Stimulated activated CD4-positive, alpha-beta T cell treated with anti-CD3 and anti-CD28 coated beads, Interleukin-12 subunit alpha, Interleukin-12 subunit beta, amount 100 ng/mL, for 48 hours (primary cell): ENCODE measurements at places on chromosomes 12 and 14.

DNA sequence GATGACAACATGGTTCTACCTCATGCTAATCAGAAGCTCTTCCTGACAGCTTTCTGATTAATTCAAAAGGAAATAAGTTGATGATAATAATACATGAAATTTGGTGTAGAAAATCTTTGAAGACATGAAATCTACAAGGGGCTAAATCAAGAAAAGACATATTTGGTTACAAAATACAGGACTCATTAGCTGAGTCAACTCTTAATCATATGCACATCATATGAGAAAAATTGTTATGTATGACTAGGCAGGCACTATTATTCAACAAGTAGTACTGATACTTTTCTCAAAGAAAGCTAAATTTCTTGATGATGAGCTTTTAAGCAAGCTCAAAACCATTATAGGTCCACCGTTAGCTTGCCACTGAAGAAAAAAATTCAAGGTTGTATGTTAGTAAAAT is 7.1 kb downstream of the ABCC9 start:
- no peak for DNase-seq

DNA sequence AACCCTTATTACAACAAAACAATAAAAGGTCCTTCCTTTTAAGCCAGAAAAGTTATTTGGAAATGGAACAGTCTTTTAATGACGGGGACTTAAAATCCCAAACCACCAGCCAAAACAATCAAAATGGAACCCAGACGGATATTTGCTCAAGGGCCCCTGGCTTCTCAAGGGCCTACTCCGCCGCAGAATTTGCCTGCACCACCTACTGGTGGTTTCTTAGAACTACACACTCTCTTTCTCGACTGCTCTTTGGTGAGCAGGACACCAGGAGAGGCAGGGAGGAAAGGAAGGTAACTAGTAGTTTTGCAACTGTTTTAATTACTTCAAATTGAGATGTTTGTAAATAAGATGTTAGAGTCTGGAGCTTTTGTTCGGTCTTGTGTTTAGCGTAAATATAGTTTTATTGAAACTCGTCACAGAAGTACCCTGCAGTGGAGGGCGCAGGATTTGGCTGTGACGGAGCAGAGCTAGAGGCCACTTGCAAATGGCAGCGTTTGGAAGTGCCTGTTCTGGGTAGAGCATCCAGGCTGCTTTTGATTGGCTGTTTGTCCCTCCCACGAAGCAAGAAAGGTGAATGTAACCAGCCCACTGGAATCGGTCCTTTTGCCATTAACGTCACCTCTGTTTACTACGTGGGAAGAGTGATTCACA is 238.5 kb downstream of the CACNA1C start:
- no peak for DNase-seq

- no peak for DNase-seq
These were observed 1.6 kb downstream of the FICD start for GRCh38 chr12:108516511-108517275.

DNA sequence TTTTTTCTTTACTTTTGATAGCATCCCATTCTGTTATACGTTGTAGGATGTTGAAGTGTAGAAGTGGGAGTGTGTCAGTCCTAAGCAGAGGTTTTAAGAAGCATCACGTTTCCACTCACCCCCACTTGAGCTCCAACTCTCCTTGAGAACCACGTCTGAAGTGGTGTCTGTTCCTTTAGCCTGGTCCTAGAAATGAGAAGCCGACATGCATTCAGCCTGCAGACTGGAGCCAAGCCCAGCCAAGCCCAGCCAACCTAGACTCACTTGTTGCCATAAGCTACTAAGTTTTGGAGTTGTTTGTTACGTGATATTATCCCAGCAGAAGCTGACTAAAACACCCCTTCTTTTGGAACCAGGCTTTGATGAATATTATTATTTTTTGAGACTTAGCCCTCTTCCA is 4.4 kb upstream of the ELK3 start:
- no peak for DNase-seq

GRCh38 chr12:16094437-16094836 is 183.0 kb downstream of the SLC15A5 start:
- DNase-seq = no peak

DNA sequence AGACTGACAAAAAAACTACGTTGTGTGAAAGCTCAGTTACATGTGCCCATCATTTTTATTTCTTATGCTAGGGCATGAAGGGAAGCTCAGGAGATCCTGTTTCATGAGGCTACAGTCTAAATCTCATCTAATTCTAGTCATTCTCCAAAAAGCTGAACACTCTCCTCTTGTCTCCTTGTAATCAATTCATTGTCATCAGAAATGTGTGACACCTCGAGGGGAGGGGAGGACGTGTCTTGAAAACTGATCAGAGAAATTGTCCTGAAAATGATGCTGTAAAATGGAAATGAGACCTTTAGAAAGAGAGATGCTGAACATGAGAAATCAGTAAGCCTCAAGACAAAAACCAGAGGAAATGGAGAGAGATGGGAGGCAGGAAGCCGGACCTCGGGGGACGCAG is 103.4 kb downstream of the DAD1 start:
- no peak for DNase-seq

- no peak for DNase-seq
These were observed 48.7 kb downstream of the CCDC88C start for GRCh38 chr14:91368776-91369416.

DNA sequence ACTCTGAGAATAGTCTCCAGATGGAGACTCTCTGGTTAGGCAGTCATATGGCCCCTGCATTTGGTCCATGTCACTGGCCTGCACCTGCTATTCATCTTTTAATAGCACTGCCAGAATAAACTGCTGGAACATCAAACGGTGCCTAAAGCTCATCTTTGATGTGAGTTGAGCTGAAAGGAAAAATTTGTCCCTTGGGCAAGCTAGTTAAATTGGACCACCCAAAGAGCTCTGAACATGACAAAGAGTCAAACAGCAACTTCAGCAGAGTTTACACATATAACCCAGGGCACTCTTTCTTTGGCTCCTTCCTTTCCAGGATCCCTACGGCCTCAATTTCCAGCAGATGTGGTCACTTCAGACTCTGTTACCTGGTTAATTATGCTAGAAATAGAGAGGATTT is 269.9 kb downstream of the RPL10L start:
- no peak for DNase-seq

DNA sequence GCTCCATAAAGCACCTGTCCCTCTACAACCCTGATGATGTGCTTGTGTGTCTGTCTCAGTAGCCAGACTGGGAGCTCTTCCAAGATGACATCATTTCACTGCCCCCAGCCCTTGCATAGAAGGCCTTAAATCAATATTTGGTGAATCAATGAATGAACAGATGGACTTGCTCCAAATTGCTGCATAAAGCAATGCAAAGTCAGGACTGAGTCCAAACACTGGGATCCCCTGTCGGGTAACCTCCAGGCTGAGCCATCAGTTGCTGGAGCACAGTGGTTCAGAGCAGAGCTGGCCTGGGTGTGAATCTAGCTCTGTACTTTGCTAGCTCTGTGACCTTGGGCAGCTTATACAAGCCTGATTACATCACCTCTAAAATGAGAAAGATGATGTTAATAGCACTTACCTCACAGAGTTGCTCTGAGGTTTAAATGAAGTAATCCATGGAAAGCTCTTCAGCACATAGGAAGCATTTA is 120.3 kb upstream of the VASH1 start:
- DNase-seq = no peak

DNA sequence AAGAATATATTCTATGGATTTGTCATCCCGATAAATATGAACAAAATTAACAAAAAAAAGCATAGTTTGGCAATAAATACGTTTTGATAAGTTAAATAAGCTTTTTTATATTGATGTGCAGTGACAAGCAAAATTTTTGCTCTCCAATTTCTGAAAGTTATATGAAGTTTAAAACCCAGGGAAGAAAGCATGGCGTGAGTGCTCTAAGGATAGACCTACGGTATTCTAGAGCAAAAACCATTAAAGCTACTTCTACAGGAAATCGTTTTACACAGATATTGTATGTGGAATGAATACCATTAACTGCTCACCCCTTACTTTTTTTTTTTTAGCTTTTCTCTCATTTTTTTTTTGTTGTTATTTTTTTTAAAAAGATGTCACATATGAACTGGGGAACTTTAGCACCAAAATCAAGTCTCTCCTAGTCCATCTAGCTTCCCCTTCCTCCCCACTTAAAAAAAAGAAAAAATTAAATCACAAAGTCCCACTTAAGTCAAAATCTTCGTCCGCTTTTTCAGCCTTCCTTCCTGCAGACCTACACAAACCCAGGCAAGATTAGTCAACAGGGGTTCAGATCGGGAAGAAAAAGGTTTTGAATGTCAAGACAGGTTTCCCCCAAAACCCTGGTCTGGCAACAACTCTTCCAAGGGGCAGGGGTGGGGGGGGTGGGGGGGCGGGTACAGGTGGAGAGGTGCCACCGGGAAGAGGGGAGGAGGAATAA is 4.4 kb downstream of the ZFP36L1 start:
- DNase-seq = no peak

DNA sequence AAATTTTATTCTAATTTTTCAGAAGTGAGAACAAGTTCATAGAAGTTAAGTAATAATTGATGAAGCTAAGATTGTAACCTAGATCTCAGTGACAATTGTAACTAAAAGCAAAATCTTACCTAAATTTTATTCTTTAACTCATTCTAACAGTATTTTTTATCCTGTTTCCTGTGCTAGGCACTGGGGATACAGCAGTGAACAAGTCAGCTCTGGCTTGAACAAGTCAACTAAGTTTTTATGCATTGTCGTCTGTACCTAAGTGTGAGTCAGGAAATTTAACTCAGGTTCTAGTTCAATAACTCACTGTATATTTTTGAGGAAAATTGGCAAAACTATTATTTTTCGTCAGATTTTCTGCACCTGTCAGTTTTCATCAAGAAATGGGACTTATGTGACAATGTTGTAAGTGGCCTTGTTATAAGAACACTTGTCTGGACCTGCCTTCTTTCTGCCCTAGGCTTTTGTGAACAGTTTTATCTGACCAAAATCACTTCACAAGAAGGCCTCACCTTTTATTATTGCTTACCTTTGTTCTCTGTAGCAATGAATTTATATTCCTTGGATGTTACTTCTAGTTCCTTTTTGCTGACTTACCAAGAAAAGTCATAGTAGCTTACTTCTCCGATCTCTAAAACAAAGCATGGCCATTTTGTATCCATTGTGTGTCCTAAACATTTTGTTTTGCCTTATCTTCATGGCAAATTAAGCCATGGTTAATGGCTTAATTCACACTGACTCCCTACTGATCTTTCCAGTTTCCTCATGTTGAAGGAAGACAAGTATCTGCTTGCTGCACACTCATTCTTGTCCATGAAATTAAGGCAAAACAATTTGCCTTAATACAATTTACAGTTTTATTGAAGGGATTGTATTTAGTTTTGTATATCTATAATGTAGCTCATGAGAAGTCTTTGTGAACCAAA is 2.7 kb downstream of the TMTC3 start:
- no peak for DNase-seq

- DNase-seq = peak; percentile 35
These were observed at the start of gene HOXC13 for GRCh38 chr12:53938326-53939140. TSS of gene HOXC13 (plus strand) at chr12:53938831. CDS start at chr12:53938907, 76 bp downstream.

DNA sequence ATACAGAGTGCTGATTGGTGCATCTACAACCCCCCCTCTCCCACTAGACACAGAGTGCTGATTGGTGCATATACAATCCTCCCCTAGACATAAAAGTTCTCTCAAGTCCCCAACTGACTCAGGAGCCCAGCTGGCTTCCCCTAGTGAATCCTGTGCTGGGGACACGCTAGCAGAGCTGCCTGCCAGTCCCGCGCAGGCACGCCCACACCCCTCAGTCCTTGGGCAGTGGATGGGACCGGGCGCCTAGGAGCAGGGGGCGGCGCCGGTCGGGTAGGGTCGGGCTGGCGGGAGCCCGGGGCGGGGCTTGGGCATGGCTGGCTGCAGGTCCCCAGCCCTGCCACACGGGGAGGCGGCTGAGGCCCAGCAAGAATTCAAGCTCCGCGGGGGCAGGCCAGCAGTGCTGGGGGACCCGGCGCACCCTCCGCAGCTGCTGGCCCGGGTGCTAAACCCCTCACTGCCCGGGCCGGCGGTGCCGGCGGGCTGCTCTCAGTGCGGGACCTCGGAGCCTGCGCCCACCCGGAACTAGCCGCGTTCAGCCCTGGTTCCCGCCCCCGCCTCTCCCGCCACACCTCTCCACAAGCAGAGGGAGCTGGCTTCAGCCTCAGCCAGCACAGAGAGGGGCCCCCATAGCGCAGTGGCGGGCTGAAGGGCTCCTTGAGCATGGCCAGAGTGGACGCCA is 64.3 kb upstream of the DDHD1 start:
- DNase-seq = peak; percentile 79

DNA sequence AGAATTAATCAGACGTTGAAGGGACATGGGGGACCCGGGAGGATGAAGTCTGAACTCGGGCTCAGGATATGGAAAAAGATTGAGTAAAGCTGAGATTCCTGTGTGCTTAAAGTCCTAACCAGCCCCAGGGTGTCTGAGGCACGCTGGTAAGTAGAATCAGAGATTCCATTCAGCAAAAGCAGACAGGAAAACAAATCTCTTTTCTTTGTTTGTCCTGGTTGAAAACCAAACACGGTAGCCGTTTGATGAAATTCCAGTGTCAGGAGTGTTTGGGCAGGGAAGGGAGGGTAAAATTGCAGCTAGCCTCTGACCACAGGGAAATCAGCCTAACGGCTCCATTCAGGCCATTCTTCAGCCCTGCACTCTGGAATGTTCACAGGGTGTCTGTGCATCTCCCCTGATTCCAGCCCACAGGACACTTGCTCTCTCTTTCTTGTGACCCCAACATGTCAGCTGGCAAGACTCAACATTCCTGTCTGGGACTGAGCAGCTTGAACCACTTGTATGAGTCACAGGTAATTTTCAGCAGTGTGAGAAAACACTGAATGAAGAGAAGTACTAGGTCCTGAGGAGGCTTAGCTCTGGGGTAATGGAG is 31.0 kb downstream of the NINJ2 start:
- no peak for DNase-seq

DNA sequence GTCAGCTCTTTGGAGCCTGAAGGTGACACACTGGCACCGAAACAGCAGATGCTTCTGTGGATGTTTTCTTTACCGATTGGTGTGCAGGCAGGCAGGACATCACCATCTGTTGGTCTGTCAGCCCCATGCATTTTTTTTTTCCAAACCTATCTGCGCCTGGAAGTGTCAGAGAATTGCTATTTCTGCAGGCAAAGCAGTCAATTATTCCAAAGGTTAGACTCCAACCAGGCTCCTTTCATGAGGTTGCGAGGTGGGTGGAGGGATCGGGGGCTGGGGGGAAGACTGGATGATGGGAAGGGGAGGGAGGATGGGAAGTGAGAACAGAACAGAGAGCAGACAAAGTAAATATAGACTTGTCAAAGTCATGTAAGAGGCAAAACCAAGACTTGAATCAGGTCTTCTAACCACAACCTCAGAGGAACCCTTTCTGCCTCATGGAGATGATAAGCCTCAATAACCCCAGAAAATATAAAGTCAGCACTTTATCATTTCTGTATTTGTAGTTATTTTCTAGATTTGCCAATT is 117.7 kb downstream of the OTOGL start:
- DNase-seq = no peak

- no peak for DNase-seq
These were observed 42.1 kb upstream of the CFAP54 start for GRCh38 chr12:96447256-96447655.
